ENCODE measurements at places on chromosomes 4 and X.

GRCh38 chr4:148116264-148116663 lies 325.9 kb downstream of the NR3C2 start:
- no peak for ATAC-seq

GRCh38 chr4:127732623-127733328 lies 2.6 kb downstream of the SLC25A31 start:
- peak; percentile 21 for ATAC-seq

DNA sequence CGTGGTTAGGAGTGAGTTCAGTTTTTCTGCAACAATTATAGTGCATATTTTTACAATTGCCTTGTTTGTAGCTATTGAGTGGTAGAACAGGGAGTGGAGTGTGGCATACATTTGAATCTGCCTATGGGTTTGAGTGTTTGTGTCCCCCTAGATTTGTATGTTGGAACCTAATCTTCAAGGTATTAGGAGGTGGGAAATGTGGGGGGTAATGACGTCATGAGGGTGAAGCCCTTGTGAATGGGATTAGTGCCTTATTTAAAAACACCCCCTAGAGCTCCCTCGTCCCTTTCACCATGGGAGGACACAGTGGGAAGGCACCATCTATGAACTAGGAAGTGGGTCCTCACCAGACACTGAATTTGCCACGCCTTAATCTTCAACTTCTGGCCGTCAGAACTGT lies 819.6 kb downstream of the NLGN4X start:
- no peak for ATAC-seq

DNA sequence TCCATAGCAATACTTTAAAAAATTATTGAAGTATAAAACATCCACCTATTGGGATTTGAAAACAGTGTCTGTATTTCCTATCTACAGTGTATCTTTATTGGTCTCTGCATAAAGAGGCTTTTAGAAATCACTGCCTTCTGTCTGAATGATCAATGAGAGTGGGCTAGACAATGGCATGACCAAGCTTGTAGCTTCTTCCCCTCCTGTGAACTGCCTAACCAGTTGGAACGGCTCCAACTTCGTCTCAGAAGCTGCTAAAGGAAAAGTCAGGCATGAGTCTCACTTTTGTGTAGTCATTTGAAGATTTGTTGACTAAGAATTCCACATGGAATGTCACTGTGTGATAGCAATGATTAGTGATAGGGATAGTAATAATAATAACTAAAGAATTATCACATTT lies 64.2 kb downstream of the INTS12 start:
- ATAC-seq: no peak

GRCh38 chrX:5528057-5528456 lies 700.6 kb downstream of the NLGN4X start:
- no peak for ATAC-seq

DNA sequence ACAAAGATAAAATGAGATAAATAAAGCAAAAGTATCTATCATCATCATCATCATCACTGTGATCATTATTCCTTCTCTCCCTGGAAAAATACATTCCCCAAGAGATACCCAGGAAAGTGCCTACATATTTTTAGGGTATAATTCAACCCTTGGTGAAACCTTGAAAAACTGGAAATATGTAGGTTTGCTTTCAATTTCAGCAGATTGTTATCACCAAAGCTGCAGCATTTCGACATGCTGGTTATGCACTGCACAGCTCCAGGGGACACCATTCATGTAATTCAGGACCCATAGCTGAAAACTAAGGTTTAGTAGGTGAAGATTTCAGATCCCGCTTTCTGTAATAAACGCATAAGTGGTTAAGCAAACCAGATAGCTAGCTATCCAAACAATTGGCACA lies 28.4 kb upstream of the FBXW7 start:
- ATAC-seq: no peak

DNA sequence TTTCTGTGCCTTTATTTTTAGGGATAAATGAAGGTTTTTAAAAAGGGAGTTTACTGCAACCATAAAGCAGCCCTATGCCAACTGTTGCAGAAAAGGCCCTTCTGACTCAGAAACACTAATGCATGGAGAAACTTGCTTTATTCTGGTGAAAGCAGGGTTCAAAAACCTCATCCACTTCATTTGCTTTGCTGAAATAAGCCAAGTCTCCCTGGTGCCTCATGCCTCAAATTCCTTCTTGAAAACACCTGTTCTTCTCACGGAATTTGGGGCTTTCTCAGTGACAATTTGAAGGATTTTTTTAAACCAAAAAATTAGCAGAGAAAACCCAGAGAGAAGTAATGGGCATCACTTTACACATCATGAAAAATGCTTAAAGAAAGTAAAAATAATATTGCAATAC lies 349.0 kb downstream of the PCDH7 start:
- no peak for ATAC-seq

GRCh38 chr4:161256716-161257115 lies 907.1 kb downstream of the FSTL5 start:
- ATAC-seq: no peak

- peak; percentile 37 for ATAC-seq
Observed at GRCh38 chrX:155086202-155086840, 15.0 kb downstream of the BRCC3 start.

DNA sequence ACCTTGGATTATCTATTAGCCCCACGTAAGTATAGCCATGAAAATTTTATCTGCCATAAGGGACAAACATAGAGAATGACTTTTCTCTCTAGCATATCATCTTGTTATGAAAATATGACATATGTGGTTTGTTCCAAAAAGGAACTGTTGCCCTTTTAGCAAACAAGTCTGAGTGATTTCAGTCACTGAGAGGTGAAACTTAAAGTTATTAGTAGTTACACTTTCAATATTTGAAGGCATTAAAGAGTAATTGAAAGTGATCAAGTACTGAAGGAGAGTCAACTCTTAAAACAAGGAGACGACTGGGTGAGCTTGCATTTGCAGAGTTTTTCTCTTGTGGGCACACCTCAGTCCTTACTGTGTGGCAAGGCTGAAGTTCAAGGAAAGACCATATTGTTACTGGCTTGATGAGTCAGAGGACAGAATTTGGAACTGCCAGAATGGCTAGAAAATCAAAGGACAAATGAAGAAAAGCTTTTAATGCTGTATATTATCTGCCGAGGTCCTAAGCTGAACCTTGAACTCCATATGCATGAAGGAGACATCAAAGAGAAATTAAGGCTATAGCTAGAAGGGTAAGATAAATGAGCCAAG lies 205.1 kb upstream of the EMCN start:
- ATAC-seq: no peak
